ENCODE measurements at places on chromosomes 5 and 9. TPM values are rescaled to one million over a fixed set of nuclear protein-coding genes. Genes with fewer than 3 reads are reported as not detected.

Gene MGAT4B
- 372 TPM for total RNA-seq

Gene IL31RA
- 3.5 TPM for total RNA-seq

Gene ORM2
- not detected for total RNA-seq

Gene FAM153A
- total RNA-seq: not detected

Gene CARTPT
- not detected for total RNA-seq

Gene TMEM141
- total RNA-seq: 69.7 TPM

Gene ITK
- total RNA-seq: not detected

Gene SLCO4C1
- 0.29 TPM for total RNA-seq

Data from glomerular endothelial cell (primary cell).